ENCODE measurements at places on chromosomes 3 and 15. TPM values are rescaled to one million over a fixed set of nuclear protein-coding genes. Genes with fewer than 3 reads are reported as not detected.

The ZBTB47 gene
- 0.35 TPM for polyA plus RNA-seq

The ANKRD63 gene
- polyA plus RNA-seq: not detected

The CHL1 gene
- polyA plus RNA-seq: not detected

DNA sequence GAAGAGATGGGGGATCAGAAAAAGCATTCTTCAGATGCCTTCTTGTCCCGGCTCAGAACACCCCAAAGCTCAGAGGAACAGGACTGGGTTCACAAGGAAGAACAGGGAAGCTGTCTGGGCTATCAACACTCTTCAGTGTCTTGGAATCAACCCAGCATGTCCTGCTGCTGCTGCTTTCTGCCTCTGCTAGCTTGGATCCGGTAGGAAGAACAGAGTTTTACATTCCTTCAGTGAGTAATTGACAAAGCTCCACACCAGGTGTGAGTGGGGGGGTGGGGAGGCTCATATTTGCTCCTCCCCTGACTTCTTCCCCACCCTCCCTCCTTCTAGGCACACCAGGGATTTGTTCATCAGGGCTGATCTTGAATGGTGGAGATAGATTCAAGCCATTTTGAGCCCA lies 13.1 kb upstream of the ETV5 start:
- DNase-seq: no peak

- no peak for DNase-seq
These were observed 12.5 kb downstream of the EPB42 start for GRCh38 chr15:43208052-43209002.

DNA sequence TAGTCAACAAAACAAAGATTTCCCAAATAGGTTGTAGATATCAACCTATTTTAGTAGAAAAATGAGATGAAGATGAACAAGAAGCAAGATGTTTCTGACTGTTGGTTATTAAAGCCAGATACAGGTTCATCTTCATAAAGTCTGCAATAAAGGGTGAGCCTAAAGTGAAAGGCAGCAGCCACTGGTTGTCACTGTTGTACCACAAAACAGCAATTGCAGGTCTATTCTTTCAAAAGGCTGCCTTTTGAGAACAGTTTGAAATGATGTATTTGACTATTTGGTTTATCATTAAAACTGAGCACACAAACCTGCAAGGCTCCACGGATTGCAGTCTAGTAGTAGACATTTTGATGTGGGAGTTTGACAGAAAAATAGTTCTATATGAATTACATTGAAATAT lies 543.4 kb downstream of the GBE1 start:
- DNase-seq: no peak

GRCh38 chr3:61966200-61966599 lies 404.8 kb downstream of the PTPRG start:
- DNase-seq: no peak

GRCh38 chr3:173711619-173712018 lies 314.1 kb downstream of the NLGN1 start:
- no peak for DNase-seq

GRCh38 chr3:66703501-66703900 lies 202.7 kb upstream of the LRIG1 start:
- DNase-seq: peak; percentile 8

DNA sequence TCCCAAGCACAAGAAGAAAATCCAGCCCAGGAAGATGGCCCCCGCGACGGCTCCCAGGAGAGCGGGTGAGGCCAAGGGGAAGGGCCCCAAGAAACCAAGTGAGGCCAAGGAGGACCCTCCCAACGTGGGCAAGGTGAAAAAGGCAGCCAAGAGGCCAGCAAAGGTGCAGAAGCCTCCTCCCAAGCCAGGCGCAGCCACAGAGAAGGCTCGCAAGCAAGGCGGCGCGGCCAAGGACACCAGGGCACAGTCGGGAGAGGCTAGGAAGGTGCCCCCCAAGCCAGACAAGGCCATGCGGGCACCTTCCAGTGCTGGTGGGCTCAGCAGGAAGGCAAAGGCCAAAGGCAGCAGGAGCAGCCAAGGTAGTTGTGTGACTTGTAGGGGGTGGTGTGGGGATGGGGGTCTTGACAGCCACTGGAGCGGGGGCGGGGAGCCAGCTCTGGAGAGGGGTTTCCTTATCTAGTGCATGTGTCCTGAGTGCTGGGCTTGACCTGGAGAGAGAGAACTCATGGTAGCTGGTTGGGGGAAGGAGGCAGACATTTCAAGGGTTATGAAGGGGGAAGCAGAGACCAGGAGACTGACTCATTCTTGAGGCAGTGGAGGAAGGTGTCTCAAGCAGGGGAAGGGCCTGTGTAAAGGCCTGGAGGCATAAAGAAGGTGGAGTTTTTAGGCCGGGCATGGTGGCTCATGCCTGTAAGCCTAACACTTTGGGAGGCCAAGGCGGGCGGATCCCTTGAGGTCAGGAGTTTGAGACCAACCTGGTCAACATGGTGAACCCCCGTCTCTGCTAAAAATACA lies 6.2 kb downstream of the H1-8 start:
- DNase-seq: peak; percentile 81

All from CD14-positive monocyte (primary cell).